Osteocyte (in vitro differentiated cells): ENCODE measurements at places on chromosomes 12 and 14. TPM values are rescaled to one million over a fixed set of nuclear protein-coding genes. Genes with fewer than 3 reads are reported as not detected.

GRCh38 chr12:68633614-68634558 is 23.2 kb downstream of the RAP1B start:
- H3K4me1 ChIP-seq: peaks cover 47% of the 10 kb centered on the region
- peak overlapping the region; percentile 7 for H3K27ac ChIP-seq
- no peak for DNase-seq
- H3K36me3 ChIP-seq: peaks cover 7% of the 10 kb centered on the region

- peaks cover 45% of the 10 kb centered on the region for H3K36me3 ChIP-seq
- no peak overlapping the region for H3K4me3 ChIP-seq
- no peak overlapping the region for H3K27ac ChIP-seq
- DNase-seq: no peak
- H3K4me1 ChIP-seq: no peaks in the 10 kb centered on the region
Measured at GRCh38 chr14:31137214-31137889, 70.2 kb downstream of the HECTD1 start.

- DNase-seq: no peak
- no peak overlapping the region for H3K27ac ChIP-seq
- no peak overlapping the region for H3K4me3 ChIP-seq
- H3K27me3 ChIP-seq: no peaks in the 10 kb centered on the region
Measured at GRCh38 chr12:66508025-66508424, 170.9 kb downstream of the GRIP1 start.

DNA sequence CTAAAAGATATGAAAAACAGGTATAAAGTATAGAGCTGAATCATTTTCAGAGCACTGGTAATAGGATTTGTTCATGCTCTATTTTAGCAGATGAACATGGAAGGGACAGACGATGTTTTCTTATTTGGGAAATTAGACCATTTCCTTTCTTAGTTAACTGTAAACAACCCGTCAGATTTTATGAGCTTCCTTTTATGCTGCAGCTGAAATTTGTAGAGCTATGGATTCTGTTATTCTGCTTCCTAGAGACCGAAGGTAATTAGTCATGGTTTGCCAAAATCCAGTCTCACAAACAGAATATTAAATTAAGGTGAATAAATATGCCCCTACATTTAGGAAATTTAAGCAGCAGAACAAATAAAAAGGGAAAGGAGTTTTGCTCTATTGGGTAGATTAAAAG is 180.2 kb upstream of the SYT1 start:
- no peak overlapping the region for H3K4me3 ChIP-seq
- no peaks in the 10 kb centered on the region for H3K36me3 ChIP-seq
- no peaks in the 10 kb centered on the region for H3K27me3 ChIP-seq
- H3K4me1 ChIP-seq: no peaks in the 10 kb centered on the region
- DNase-seq: no peak

DNA sequence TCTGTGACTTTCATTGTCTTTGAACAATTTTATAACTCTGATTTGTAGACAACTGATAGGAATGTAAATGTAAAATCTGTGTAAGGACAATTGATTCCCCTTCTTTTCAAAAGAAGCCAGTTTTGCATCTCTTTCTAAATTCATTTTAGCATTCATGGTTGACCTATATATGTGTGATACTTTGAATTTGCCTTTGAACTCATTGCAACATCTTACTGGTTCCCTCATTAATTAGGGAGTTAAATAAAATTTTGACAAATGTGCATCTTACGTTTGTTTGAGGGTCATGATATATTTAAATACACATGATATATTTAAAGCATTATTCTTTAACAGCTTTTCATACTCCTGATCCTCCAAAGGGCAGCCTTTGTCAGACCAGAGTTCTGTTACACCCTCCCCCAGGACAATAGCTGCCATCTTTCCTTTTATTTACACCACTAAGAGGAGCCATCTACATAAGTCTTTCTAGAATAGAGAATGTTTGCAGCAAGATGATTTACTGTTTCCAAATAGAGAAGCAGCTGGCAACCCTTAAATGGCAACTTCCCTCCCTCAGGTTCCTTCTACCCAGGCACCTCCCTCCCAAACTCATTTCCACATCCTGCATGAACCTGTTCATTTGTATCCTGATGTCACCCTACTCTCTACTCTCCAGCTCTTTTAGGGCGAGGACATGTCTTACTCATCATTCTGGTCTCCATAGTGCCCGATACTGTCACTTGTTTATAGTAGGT is 40.2 kb upstream of the APPL2 start:
- no peaks in the 10 kb centered on the region for H3K36me3 ChIP-seq
- no peaks in the 10 kb centered on the region for H3K27me3 ChIP-seq
- no peaks in the 10 kb centered on the region for H3K4me1 ChIP-seq

DNA sequence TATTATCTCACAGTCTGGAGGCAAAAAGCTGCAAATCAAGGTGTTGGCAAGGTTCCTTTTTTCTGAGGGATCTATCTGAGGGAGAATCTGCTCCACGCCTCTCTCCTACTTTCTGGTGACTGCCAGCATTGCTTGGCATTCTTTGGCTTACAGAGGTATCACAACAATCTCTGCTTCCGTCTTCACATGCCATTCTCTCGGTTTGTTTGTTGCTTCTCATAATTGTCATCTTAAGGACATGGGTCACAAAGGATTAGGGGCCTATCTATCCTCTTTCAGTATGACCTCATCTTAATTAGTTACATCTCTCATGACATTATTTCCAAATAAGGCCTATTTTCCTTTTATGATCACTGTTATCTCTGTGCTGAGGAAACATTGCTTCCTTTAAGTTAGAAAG is 345.0 kb downstream of the FOXG1 start:
- no peaks in the 10 kb centered on the region for H3K36me3 ChIP-seq
- no peak overlapping the region for H3K27ac ChIP-seq
- H3K4me3 ChIP-seq: no peak overlapping the region
- H3K27me3 ChIP-seq: no peaks in the 10 kb centered on the region
- no peak for DNase-seq

GRCh38 chr12:87756111-87756510 is 273.1 kb downstream of the C12orf50 start:
- no peak for DNase-seq
- no peaks in the 10 kb centered on the region for H3K36me3 ChIP-seq
- H3K27ac ChIP-seq: peak overlapping the region; percentile 91
- H3K4me1 ChIP-seq: peaks cover 29% of the 10 kb centered on the region
- no peaks in the 10 kb centered on the region for H3K27me3 ChIP-seq
- no peak overlapping the region for H3K4me3 ChIP-seq

GRCh38 chr12:56081393-56082347 is 1.7 kb downstream of the ERBB3 start:
- peaks cover 7% of the 10 kb centered on the region for H3K4me1 ChIP-seq
- H3K4me3 ChIP-seq: no peak overlapping the region
- no peak for DNase-seq
- no peaks in the 10 kb centered on the region for H3K36me3 ChIP-seq
- H3K27me3 ChIP-seq: no peaks in the 10 kb centered on the region
- no peak overlapping the region for H3K27ac ChIP-seq

- no peak for DNase-seq
- H3K27me3 ChIP-seq: no peaks in the 10 kb centered on the region
- H3K27ac ChIP-seq: peak overlapping the region; percentile 60
- peaks cover 8% of the 10 kb centered on the region for H3K36me3 ChIP-seq
Measured at GRCh38 chr14:77599889-77600288, 16.5 kb downstream of the SPTLC2 start.

The VRTN gene
- not detected in 2 replicates for total RNA-seq

The FIGNL2 gene
- total RNA-seq: 0.08 TPM in 2 replicates

The GPRC5D gene
- not detected in 2 replicates for total RNA-seq
